Type B pancreatic cell (in vitro differentiated cells): ENCODE measurements at places on chromosomes 5 and 9.

- no peak for DNase-seq
Observed at GRCh38 chr5:76257897-76258296, 145.2 kb upstream of the IQGAP2 start.

DNA sequence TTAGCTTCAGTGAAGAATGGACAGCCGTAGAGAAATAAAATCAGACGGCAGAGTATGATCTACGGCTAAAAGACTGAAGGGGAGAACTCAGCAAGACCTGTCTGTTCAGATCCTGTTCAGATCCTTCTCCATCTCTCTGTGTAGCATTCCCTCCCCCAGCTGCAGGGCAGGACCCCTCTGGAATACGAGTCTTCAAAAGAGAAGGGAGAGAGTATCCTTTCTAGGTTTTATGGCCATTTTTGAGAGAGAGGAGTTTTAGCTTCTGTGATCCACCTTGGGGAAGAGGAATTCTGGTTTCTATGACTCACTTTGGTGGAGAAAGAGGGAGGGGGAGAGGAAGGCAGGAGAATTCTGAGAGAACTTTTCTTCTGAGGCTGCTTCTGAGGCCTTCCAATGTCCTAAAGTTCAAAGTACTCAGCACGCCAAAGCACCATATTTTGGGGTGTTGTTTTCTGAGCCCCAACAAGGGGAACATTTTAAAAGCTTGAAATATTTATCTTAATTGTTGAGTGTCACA, 194.4 kb upstream of the TLE4 start:
- DNase-seq, result no peak

- DNase-seq, result no peak
Observed at GRCh38 chr9:7266911-7267595, 509.3 kb downstream of the KDM4C start.

DNA sequence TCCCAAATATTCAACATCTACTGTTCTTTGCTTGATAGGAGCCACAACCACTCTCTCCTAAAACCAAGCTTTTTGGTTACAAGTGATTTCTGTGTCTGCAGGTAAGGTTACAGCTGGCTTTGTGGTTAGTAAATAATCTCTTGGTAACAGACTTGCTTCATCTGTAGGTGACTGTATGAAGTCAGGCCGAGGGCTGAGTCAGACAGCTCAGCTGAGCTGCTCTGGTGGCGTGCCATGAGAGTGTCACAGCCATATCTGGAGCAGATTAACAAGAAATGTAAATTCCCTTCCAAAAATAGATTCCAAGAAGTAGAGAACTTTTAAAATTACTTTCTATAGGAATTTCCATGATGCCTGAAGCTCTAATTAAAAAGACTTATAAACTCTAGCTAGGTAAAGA, 23.7 kb upstream of the TAS2R1 start:
- no peak for DNase-seq

- DNase-seq, result no peak
Observed at GRCh38 chr9:126981218-126981617, 66.6 kb downstream of the RALGPS1 start.

GRCh38 chr9:7707934-7708333, 91.6 kb downstream of the DMAC1 start:
- no peak for DNase-seq

GRCh38 chr9:70156729-70157128, 102.0 kb upstream of the SMC5 start:
- no peak for DNase-seq
